Thoracic aorta endothelial cell (primary cell): ENCODE measurements at places on chromosomes 7 and 10. TPM values are rescaled to one million over a fixed set of nuclear protein-coding genes. Genes with fewer than 3 reads are reported as not detected.

Gene OR2A5
- total RNA-seq = not detected in 2 replicates

Gene CUEDC2
- total RNA-seq = 44.4 and 49.7 TPM in 2 replicates

Gene MBL2
- total RNA-seq = not detected in 2 replicates

Gene DHX32
- 39.9 and 47.9 TPM in 2 replicates for total RNA-seq

Gene TRDMT1
- total RNA-seq = 13.9 and 17.8 TPM in 2 replicates

Gene AKR1C4
- total RNA-seq = not detected in 2 replicates

Gene TFR2
- total RNA-seq = 0.27 and 0.43 TPM in 2 replicates

Gene TMEM176A
- not detected in 2 replicates for total RNA-seq

Gene NME8
- total RNA-seq = not detected in 2 replicates

Gene SLC13A4
- not detected in 2 replicates for total RNA-seq

Gene ZCCHC24
- total RNA-seq = 5.9 and 8.3 TPM in 2 replicates

Gene CLDN3
- 0.27 and 0.43 TPM in 2 replicates for total RNA-seq

Gene DUSP5
- 23.0 and 38.6 TPM in 2 replicates for total RNA-seq

Gene PNLIPRP2
- not detected in 2 replicates for total RNA-seq

Gene MRPS17
- total RNA-seq = 13.1 and 16.8 TPM in 2 replicates

Gene ANKRD30A
- not detected in 2 replicates for total RNA-seq

Gene WIPF3
- total RNA-seq = not detected in 2 replicates

Gene RRP12
- 24.0 and 27.1 TPM in 2 replicates for total RNA-seq

Gene CASP2
- total RNA-seq = 20.1 and 26.9 TPM in 2 replicates

Gene STEAP1B
- 67.3 and 112 TPM in 2 replicates for total RNA-seq

Gene LIPN
- not detected in 2 replicates for total RNA-seq

Gene GRID1
- total RNA-seq = not detected in 2 replicates

Gene PPP1R17
- not detected in 2 replicates for total RNA-seq

Gene GLRX3
- 166 and 177 TPM in 2 replicates for total RNA-seq

Gene ZNF117
- total RNA-seq = 19.6 and 28.9 TPM in 2 replicates

Gene CYP2E1
- not detected in 2 replicates for total RNA-seq

Gene PGAM2
- total RNA-seq = 0.22 TPM in 1 of 2 replicates, not detected in the other

Gene HSPA12A
- total RNA-seq = 0.27 and 0.50 TPM in 2 replicates

Gene FEZF1
- not detected in 2 replicates for total RNA-seq

Gene TMEM213
- total RNA-seq = not detected in 2 replicates
